ENCODE measurements at places on chromosomes 4 and X. TPM values are rescaled to one million over a fixed set of nuclear protein-coding genes. Genes with fewer than 3 reads are reported as not detected.

Gene FGFBP2
- not detected for total RNA-seq

Gene TLR1
- 0.67 TPM for total RNA-seq

Gene PHEX
- 0.34 TPM for total RNA-seq

Gene NKX6-1
- 0.82 TPM for total RNA-seq

Gene CYSLTR1
- total RNA-seq: not detected

Gene CTAG2
- not detected for total RNA-seq

Gene KIAA1210
- not detected for total RNA-seq

Gene SLC4A4
- 2.8 TPM for total RNA-seq

Gene NUP62CL
- total RNA-seq: 16.3 TPM

Gene S100G
- not detected for total RNA-seq

Gene GPRASP1
- total RNA-seq: 0.30 TPM

Gene EREG
- total RNA-seq: 53.5 TPM

Gene SLC10A6
- not detected for total RNA-seq

Gene LRCH2
- total RNA-seq: 0.02 TPM

Gene LDB2
- total RNA-seq: not detected
